Activated naive CD8-positive, alpha-beta T cell treated with anti-CD3 and anti-CD28 coated beads for 36 hours (primary cell): ENCODE measurements at places on chromosomes 5 and 9. TPM values are rescaled to one million over a fixed set of nuclear protein-coding genes. Genes with fewer than 3 reads are reported as not detected.
A peak's percentile ranks its signal among the peaks of the same experiment; 100 is the strongest.

DNA sequence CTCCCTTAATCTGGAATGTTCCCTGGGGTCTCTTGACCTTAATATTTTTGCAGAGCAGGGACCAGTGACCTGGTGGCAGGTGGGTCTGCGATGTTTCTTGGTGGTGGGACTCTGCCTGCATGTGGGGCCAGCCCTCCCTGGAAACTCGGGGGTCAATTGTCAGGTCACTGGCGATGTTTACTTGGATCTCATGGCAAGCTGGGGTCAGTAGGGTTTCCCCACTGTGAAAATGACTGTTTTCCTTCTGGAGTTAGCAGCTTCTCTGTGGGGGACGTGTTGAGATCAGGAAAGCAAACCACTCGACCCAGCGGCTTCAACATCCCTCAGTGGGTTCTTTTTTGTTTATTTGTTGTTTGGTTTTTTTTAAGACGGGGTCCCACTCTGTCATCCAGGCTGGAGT lies 73.9 kb downstream of the KCNT1 start:
- no peak for DNase-seq

- DNase-seq = no peak
Observed at GRCh38 chr5:73664796-73665195, 38.8 kb downstream of the ARHGEF28 start.

GRCh38 chr5:68834491-68834981 lies 259.3 kb upstream of the SLC30A5 start:
- no peak for DNase-seq

Gene ZNF608
- 0.12 TPM for total RNA-seq

Gene SPATA31A7
- not detected for total RNA-seq

- DNase-seq = no peak
Observed at GRCh38 chr5:60267907-60268306, 374.4 kb upstream of the PDE4D start.

DNA sequence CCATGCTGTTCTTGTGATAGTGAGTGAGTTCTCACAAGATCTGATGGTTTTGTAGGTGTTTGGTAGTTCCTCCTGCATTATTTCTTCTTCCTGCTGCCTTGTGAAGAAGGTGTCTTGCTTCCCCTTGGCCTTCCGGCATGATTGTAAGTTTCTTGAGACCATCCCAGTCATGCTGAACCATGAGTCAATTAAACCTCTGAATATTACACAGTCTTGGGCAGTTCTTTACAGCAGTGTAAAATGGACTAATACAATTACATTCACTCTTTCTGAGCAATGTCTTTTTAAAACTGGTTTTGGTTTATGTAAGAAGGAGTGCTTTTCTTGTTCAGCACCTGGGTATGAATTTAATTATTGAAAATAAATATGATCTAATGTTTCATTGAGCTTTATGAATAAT lies 50.7 kb upstream of the ARRDC3 start:
- DNase-seq = no peak

GRCh38 chr9:136679431-136679941 lies 7.8 kb downstream of the AGPAT2 start:
- DNase-seq = no peak

GRCh38 chr9:130128251-130128650 lies 44.0 kb upstream of the NCS1 start:
- peak; percentile 73 for DNase-seq

DNA sequence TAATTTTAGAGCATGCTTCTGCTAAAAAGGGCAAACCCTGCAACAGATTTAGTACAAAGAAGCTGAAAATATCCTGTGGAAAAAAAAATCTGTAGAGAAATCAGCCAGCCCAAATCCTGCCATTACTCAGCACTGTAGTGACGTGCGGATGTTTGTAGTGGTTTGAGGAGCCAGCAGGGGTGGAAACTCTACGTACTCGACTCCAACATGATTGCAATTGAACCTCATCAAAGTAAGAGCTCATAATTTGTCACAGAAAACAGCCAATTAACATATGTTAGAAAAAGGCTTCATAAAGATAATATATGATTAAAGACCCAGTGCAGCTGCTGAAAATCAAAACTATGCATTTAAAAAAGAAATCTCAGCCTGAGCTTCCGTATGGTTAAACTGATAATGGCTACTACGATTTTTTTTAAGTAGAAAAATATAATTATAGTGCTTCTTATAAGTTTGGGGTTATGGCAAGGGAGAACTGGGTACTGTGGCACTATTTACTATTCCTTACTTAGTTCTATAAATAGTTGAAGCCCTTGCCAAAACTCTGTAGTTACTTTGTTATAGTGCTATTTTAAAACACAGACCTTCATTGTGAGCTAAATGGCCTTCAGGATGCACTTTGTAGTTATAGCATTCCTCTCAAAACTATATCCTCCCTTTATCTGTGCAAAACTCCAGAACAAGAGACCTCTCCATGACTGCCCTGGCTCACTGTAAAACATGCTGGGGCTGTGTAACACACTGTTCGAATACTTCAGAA lies 49.4 kb downstream of the MEF2C start:
- DNase-seq = peak; percentile 72

DNA sequence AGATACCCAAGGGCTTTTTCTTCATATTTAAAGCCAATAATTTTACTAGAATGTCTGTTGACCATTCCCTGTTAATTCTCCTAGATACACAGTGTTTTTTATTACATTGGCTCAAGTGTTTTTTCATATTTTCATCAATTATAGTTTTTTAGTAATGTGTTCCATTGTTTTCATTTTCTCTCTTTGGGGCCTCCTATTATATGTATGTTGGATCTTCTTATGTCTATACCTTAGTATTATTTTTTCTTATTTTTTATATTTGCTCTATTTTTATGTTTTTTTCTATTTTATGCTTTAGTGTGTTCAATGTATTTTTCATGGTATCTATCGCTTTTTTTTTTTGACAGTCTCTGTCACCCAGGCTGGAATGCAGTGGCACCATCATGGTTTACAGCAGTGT lies 7.5 kb downstream of the KIAA1958 start:
- DNase-seq = no peak

GRCh38 chr9:75876999-75877640 lies 13.4 kb upstream of the PCSK5 start:
- DNase-seq = no peak

DNA sequence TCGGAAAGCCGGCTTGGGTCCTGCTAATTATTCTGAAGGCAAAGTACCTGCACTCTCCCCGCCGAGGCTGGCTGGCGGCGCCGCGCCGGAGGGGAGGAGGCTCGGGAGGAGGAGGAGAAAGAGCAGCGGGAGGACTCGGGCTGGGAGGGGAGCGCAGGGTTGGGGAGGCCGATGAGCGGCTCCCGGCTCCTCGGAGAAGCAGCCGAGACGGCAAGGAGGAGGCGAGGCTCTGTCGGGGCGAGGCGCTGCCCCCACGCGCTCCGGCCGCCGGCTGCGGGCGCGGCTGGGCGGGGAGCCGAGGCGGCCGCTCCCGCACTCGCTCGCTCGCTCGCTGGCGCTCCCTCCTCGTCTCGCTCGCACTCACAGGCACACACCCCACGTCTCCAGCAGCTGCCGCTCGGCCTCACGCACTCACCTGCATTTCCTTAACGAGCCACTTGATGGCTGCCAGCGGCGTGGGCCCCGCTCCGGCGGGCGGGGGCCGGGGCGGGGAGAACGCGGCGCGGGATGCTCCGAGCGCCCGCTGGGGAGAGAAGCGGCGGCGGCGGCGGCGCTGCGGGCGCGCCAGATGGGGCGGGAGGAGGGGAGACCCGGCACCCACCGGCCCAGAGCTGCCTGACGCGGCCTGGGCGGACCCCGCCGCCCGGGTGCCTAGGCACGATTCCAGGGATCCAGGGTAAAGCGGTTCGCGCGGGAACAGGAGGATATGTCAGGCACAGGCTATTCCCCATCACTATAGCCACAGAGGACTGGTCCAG lies at the start of gene PTPRD:
PTPRD (minus strand) TSS at position 362 of the 758 bp plus-strand sequence.
- DNase-seq = peak; percentile 44

DNA sequence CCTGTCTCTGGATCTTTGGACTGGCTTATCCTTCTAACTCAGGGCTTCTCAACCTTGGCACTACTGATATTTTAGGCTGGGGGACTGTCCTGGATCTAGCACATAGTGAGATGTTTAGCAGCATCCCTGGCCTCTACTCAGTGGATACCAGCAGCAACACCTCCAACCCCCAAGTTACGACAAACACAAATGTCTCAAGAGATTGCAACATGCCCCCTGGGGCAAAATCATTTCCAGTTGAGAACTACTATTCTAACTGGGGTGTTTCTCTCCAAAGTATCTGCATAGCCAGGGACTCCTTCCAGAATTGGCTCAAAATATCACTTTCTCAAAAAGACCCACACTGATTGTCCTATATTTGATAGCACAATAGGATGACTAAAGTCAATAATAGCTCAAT lies 7.2 kb upstream of the TLR4 start:
- DNase-seq = no peak

Gene GCNT4
- 1.6 TPM for total RNA-seq

DNA sequence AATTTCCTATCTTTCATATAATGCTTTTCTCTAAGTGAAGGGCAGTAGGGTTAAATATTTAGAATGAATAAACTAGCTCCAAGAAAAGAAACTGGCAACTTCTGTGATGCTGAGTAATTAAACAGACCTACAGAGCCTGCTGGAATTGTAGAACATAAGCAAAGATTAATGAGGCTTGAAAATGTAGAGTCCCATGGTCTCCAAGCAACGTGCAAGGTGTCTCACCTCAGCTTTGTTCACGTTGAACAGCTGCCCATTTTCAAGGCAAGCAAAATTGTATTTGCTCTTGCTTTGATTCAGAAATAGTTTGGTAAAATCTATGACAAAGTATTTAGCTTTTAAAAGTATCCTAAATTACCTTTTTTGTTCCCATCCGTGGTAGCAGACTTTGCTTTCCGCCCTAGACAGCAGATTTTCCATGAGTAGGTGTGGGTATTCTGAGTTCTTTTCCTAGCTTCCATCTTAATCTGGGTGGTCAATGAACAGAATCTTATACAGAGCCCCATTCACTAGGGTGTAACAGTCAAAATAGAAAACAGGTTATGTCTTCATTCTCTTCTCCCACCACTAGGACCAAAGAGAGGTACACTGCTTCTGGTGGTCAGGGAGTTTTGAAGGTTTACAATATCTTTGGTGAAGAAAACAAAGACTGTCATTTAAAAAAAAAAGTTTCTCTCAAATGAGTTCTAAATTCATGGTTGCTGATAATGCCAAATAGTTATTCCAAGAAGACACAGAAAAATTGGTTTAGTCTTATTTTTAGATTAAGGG lies 52.1 kb upstream of the TYRP1 start:
- no peak for DNase-seq

Gene TMC1
- not detected for total RNA-seq

DNA sequence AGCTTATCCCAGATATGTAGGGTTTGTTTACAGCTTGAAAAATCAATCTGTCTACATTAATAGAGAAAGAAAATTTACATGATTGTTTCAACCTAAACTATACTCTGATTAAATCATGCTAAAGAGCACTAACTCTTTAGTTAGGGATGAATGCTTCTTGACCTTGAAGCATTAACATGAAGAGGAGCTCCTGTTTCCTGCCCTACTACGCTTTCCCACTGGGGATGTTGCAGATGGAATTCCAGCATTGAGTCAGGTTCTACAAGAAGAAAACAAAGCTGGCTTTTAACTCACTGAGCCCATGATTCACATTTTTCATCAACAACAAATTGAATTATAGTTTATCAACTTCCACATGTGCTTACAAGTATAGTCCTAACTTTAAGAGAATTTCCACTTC lies 471.3 kb downstream of the TMEM232 start:
- no peak for DNase-seq

Gene OTULINL
- 27.3 TPM for total RNA-seq

Gene LCN15
- not detected for total RNA-seq

Gene IL33
- total RNA-seq = not detected

Gene NR5A1
- not detected for total RNA-seq

Gene KLF9
- total RNA-seq = 25.5 TPM

Gene KCTD16
- 0.31 TPM for total RNA-seq

GRCh38 chr5:52139888-52140615 lies 647.7 kb upstream of the ITGA1 start:
- DNase-seq = no peak

DNA sequence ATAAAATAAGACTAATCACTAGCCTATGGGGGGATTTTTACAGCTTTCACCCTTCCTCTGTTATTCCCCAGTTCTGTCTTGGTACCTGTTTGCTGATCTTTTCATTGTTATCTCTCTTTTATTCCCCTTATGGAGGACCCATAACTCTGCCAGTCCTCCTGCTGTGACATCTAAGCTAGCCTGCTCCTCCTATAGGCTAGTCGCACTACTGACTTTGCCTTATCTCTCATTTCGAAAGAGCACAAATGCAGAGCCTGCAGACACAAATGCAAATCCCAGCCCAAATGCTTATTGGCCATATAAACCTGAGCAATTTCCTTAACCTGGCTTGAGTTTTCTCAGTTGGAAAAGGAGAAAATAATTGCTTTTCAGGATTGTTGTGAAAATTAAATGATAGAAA lies 59.1 kb upstream of the CAMK4 start:
- no peak for DNase-seq

GRCh38 chr5:140044041-140044440 lies 942 bp upstream of the NRG2 start:
- DNase-seq = no peak

DNA sequence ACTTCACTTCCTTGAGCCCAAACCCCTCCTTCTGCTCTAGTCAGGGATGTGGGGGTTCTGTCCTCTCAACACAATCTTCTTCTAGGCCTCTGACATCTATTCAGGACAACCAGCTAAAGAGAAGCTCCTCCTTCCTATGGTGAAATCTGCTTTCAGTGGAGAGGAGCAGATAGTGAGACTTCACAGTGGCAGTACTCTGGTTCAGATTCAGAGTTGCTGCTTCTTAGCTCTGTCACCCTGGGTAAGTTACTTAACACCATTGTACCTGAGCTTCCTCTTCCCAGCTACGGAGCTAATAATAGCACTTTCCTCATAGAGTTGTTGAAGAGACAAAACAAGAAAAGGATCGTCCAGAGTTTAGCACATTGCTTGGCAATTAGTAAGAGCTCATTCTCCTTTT lies 77.3 kb upstream of the LARP1 start:
- DNase-seq = no peak

Gene CATSPER3
- 0.39 TPM for total RNA-seq

Gene C6
- not detected for total RNA-seq

DNA sequence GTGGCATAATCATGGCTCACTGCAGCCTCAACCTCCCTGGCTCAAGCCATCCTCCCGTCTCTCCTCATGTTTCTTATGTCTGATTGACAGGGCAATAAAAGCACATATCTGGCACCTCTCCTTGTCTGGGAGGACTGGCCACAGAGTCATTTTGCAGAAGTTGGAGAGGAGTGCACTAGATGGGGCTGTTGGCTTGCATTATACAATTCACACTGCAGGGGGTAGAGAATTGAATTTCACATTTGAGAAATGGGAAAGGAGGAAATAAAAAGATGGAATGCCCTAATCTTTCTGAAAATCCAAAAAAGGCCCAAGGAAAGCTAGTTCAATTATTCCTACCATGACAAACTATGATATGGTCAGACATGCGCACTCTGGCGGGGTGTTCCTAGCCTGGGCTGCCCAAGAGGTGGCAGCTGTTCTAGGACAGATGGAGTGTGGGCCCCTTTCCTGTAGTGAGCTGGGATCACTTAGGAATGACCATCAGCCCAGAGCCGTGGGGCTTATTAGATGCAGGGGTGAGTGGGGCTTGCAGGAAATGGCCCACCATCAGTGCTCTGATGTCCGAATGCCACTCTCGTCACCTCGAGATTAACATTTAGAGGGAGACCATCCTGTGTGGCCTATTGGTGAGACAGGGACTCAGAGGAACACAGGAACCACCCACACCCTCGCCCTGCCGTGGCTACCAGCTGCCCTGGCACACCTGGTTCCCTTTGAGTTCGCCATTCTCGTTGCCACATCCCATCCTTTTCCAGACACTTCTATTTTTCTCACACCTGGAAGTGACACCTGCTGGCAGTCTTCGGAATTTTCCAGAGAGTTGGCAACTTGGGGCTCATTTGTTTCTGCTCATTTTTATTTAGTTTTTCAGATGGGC lies 21.8 kb upstream of the ANKRD18A start:
- no peak for DNase-seq

GRCh38 chr5:56596155-56596554 lies 219.2 kb upstream of the MAP3K1 start:
- DNase-seq = no peak
